Spleen (tissue), 13 donors: ENCODE measurements at places on chromosomes 6 and 20.

- no peak for DNase-seq
Measured at GRCh38 chr6:160667639-160668481, 3.8 kb upstream of the LPA start.

DNA sequence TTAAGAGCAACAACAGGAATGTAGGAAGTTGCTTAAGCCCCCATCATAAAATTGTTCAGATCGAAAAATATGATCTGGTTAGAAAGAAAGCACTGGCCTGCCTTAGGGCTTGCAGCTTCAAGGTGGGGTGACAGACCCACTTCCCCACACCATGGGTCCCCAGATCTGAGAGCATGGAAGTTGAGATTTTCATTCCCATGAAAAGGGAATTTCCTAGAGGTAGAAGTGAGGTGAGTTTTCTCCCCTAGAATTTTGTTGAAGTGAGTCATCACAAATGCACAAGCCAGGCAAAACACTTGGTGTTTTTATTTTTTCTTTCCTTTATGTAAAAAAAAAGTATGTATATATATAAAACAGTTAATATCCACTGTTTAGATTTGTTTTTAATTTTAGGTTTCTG is 213.6 kb upstream of the SUPT3H start:
- DNase-seq = no peak

DNA sequence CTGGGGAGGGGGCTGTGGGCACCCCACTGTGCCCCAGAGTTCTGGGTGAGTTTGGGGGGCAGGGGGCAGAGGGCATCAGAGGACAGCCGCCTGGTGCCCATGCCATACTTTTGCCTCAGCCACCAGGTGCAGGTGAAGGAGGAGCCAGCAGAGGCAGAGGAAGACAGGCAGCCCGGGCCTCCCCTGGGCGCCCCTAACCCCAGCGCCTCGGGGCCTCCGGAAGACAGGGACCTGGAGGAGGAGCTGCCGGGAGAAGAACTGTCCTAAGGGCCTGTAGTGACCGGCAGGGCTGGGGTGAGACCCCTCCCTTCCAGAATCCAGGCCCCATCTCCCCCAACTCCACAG is 39.6 kb upstream of the MDFI start:
- DNase-seq = no peak

GRCh38 chr20:3168079-3168828 is 5.1 kb downstream of the LZTS3 start:
- DNase-seq = peak; percentile 41

DNA sequence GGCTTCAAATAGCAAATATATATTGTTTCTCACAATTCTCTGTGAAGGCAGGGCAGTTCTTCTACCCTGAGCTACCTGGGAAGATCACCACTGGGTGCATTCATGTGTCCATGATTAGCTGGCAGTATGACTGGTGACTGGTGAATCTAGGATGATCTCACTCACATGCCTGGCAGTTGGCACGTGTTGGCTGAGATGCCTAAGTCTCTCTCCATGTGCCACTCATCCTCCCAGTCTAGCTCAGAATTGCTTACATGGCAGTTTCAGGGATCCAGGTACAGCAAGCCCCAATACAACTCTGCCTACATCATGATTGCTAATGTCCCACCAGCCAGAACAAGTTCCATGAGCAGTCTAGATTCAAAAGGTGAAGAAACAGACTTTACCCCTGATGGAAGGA is 346.8 kb upstream of the CNR1 start:
- no peak for DNase-seq

- no peak for DNase-seq
Measured at GRCh38 chr6:15358579-15359327, 112.9 kb downstream of the JARID2 start.

DNA sequence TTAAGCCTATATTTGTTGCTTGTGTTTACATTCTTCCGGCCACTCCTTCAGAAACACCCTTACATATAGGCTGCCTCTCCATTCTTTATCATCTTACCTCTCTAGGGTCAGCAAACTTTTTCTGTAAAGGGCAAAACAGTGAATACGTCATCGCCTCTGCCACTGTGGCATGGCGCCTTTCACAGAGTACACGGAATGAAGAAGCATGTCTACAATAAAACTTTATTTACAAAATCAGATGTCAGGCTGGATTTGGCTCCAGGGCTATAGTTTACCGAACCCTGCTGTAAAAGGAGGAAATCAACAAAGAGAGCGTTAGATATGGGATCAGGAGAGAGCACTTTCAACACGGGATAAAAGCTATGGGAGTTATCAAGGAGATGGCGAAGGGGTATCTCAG is 9.3 kb upstream of the NCR2 start:
- DNase-seq = no peak

GRCh38 chr6:37340639-37340943 is 13.2 kb upstream of the RNF8 start:
- DNase-seq = no peak

DNA sequence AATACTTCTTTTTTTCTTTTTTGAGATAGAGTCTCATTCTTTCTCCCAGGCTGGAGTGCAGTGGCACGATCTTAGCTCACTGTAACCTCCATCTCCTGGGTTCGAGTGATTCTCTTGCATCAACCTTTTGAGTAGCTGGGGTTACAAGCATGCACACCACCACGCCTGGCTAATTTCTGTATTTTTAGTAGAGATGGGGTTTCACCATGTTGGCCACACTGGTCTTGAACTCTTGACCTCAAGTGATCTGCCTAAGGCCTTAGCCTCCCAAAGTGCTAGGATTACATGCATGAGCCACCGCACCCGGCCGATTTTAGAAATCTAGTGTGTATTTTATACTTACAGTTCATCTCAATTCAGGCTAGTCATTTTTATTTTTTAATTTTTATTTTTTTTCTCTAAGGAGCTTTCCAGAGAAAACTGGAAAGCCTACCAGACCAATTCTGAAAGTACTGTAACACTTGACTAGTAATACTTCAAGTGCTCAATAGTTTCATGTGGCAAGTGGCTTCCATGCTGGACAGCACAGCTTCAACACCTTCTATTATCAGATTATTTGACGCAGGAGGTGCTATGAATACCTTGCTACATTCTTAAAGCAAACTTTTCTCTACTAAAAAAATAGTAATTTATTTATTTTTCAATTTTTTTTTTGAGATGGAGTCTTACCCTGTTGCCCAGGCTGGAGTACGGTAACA is 25.0 kb downstream of the POLR1C start:
- no peak for DNase-seq

DNA sequence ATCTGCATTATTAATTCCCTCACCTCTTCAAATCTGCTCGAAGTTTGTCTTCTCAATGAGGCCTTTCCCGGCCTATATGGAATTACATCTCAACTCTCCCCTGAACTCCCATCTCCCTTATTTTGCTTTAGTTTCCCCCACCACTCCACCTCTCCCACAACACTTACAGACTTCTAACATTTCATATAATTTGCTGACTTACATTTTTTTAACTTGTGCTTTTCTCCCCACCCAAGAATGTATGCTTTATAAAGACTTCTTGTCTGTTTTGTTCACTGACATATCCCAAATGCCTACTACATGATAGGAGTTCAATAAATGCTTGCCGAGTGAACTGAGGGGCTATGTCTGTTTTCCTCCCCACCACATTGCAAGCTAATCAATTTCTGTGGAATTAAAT is 3.9 kb upstream of the MARCKS start:
- no peak for DNase-seq

DNA sequence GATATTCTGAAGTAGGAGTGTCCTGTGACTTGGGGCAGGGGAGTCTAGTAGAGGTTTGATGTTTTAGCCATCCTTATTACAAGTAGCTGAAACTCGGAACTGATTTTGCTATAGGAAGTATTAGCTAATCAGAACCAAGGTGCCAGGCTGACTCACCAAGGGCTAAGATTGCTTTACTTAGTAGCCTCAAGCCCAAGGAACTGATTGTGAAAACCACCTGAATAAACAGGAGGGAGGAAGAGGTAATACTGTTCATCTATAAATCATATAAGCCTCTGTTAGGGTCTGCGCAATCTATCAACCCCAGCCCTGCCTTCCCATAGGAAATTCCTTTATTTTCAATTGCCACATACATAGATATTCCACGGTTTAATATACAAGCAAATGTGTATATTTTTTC is 54.4 kb downstream of the GNAS start:
- no peak for DNase-seq

DNA sequence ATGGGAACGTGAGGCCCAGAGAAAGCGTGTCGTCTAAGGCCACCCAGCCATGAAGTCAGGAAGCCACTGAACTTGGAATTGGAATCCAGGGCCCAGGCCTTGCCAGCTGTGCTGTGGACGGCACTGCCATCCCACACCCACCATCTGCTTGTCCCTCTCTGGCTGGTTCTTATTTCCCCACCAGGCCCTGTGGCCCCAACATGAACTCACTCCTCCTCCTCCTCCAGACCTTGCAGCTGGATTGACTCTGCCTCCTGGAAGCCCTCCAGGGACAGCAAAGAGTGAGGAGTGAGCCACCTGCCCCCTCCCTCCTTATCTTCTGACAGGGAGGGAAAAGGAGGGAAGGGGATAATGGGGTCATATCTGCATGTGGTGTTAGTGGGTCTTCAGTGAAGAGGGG is 16.0 kb upstream of the IP6K3 start:
- DNase-seq = no peak

DNA sequence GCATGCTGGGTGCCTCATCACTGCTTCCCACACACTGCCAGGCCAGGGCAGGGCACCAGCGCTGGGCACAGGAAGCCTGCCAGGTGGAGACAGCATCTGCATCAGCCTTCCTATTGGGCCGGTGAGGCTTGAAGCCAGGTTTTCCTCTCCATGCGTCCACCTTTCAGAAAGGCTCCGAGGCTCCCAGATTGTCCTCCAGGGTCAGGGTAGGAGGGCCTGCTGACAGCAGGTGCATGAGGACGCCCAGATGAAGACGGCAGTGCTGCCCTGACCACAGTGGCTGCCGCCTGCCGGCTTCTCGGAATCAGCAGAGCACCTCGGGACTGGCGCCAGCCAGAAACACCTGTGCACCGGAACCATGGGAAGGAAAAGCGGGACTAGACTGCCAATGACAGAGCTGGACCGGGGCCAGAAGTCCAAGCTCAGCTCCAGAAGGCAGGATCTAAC is 170.5 kb upstream of the CST7 start:
- DNase-seq = peak; percentile 59

GRCh38 chr6:113830140-113830539 is 27.0 kb upstream of the MARCKS start:
- DNase-seq = no peak

DNA sequence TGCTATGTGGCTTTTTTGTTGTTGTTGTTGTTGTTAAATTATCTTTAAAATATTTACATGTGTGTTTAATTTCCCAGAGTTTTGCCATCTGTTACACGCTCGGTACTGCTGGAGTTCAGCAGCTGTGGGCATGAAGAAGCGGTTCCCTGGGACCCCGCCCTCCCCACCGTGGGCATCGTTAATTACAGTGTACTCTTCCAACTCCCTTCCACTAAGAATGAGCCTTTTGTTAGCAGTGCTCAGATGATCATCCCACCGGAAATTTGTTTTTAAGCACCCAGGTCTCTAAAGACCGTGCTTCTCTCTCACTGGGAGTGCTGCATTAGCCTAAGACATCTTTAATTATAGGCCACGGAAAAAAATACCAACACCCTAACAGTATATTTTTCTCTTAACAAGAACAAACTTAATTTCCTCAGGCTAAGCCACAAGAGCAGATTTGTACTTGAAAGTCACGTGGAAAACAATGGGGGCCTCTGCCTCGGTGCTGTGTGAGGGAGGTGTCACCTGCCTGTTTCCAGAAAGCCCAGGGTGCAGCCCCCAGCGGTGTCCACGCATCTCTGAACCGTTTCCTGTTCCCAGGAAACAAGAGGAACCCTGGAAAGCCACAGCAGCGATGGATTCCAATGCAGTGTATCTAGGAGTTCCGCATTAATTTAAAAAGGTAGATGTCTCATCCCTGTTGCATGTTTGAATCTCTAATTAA is 113.3 kb upstream of the FRMD1 start:
- DNase-seq = no peak

GRCh38 chr20:2865101-2865500 is 8.2 kb upstream of the PTPRA start:
- no peak for DNase-seq

GRCh38 chr6:160990847-160991405 is 643 bp upstream of the MAP3K4 start:
- no peak for DNase-seq

DNA sequence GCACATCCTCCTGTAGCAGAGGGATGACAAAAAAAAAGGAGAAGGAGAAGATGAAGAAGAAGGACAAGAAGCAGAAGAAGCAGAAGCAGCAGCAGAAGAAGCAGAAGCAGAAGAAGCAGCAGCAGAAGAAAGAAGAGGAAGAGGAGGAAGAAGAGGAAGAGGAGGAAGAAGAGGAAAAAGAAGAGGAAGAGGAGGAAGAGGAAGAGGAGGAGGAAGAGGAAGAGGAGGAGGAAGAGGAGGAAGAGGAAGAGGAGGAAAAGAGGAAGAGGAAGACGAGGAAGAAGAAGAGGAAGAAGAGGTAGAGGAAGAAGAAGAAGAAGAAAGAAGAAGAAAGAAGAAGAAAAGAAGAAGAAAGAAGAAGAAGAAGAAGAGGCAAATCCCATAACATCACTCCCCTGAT is 35.0 kb upstream of the AHI1 start:
- DNase-seq = no peak

DNA sequence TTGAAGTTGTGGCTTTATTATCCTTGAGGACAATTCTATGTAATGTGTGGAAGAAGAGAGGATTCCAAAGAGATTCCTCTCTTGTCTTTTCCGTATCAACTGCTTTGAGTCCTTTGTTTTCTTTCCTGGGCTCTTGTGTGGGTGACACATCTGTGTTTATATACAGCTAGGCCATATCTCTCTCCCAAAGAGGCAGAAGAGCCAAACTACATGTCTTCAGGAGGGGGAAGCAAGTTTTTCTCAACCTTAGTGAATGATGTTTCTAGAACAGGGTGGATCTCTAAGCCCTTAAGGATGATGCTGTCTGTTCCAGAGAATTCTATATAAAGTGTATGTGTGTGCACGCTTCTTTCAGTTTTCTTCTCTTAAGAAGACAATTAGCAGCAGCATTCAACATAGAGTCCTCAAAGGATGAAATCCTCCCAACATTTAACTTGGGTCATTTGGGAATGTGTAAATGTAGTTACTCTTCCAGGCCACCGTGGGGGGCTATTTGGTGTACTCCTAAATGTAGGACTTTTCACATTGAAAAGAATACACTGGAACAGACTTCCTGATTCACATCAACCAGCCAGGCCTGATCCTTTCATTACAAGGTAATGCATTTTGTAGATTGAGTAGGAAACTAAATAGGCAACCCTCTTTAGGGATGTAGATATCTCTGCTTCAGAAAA is 92.8 kb upstream of the EEF1E1 start:
- no peak for DNase-seq

GRCh38 chr20:64244281-64244805 is 11.2 kb upstream of the PCMTD2 start:
- peak; percentile 55 for DNase-seq

DNA sequence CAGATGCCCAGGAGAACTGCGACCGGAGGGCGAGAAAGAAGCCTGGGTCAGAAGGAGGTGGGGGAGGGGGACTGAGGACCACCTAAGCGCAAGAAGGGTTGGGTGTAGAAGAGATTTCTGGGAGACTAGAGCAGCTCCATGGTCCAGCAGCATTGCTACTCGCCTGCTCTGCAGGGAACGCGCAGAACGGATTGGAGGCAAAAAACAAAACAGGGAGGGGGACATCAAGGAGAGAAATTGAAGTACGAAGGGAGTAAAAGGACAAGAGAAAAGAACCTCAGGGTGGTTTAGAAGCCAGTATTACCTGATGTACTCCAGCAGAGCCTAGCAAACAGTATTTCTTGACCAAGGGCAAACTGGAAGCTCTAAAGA is 537 bp upstream of the GABBR1 start:
- no peak for DNase-seq

GRCh38 chr6:52132292-52132691 is 44.9 kb upstream of the PKHD1 start:
- DNase-seq = no peak
